ENCODE measurements at places on chromosomes 7 and 10.

DNA sequence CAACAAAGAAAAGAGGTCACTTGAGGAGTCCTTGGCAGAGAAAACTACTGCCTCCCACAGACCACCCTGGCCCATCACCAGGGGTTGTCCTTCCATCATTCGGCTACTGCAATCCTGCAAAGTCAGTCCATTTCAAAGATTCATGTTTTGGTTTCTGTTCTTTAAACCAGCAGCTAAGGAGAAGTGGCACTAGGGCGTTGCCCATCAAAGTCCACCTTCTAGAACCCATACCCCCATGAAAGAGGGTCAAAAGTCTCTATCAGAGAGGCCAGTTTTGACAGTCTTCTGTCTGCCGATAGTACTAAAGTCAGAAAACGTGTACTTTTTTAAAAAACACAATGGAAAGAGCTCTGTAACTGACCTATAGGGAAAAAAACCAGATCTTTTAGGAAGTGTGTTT lies 14.4 kb downstream of the CCDC6 start:
- DNase-seq, result no peak

DNA sequence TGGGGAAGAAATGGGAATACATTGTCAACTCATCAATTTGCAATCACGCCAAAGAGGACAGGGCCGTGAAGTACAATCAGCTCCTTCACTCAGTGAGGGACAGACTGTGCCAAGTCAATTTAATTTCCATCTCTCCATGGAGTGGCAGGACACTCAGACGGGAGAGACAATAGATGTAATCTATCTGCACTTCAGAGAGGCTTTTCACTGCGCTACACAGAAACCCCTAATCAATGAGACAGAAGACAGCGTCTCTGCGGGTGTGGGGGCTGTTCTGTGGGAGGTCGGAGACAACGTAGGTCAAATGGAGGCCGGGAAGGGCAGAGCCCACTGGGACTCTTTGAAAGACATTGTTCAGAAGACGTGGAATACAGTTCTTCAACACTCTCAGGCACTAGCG lies 541.0 kb upstream of the ADARB2 start:
- DNase-seq, result peak; percentile 53

DNA sequence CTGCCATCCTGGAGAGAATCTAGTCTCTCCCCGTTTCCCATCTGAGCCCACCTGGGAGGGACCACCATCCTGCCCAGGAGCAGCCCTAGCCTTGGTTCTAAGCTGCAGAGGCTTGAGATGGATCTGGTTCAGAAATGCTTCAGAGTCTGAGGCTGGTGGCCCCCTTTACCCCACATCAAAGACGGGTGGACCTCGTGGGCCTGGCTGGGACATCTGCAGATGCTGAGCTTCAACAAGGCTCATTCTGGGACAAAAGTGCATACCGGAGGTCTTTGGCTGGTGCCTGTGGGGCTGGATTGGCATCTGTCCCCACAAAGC lies 4.9 kb upstream of the IRF5 start:
- no peak for DNase-seq

- no peak for DNase-seq
These were observed 12.3 kb downstream of the CFAP46 start for GRCh38 chr10:132929953-132930548.
